ENCODE measurements at places on chromosomes 7 and 10. TPM values are rescaled to one million over a fixed set of nuclear protein-coding genes. Genes with fewer than 3 reads are reported as not detected.

The CCDC146 gene
- total RNA-seq: 11.5 TPM

The CNPY1 gene
- total RNA-seq: not detected

- ATAC-seq: no peak
Measured at GRCh38 chr7:12320987-12321647, 82.5 kb downstream of the VWDE start.

The CPED1 gene
- total RNA-seq: 58.8 TPM

DNA sequence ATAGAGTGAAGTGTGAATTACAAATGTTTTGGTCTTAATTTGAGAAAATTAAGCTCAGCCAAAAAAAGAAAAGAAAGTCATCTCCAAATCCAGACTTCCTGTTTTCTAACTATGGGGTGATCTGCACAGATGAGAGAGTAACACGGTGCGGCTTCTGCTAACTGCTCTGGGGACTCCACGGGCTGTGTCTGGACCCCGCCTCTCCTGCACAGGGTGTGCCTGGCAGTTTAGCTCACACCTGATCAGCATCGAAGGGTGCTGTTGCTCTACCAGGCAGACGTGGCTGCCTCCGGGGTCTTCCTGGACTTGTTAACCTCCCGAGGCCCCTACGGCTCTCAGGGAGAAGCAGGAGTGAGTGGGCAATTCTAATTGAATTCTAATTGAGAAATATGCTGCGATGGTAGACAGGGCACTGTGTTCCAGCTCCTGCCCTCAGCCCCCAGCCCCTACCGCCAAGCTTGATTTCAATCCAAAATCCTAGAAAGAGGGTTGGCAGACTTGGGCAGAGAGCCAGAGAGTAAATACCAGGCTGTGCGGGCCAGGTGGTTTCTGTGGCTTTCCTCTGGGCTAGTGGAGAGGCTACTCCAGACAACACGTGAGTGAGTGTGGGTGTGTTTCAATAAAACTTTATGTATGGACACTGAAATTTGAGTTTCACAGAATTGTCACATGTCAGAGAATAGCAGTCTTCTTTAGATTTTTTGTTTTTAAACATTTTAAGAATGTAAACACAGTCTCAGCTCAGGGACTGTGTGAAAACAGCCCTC lies 13.4 kb downstream of the SHH start:
- ATAC-seq: no peak

The CTAGE8 gene
- total RNA-seq: not detected

The ASB15 gene
- total RNA-seq: not detected

Data from gastroesophageal sphincter (tissue), 4 donors.